ENCODE measurements at places on chromosomes 4 and X.

GRCh38 chrX:16903274-16904022 lies 33.3 kb upstream of the RBBP7 start:
- DNase-seq, result no peak

GRCh38 chr4:123972031-123972430 lies 575.4 kb downstream of the SPRY1 start:
- DNase-seq, result no peak

GRCh38 chr4:11182586-11183355 lies 245.9 kb downstream of the HS3ST1 start:
- no peak for DNase-seq

DNA sequence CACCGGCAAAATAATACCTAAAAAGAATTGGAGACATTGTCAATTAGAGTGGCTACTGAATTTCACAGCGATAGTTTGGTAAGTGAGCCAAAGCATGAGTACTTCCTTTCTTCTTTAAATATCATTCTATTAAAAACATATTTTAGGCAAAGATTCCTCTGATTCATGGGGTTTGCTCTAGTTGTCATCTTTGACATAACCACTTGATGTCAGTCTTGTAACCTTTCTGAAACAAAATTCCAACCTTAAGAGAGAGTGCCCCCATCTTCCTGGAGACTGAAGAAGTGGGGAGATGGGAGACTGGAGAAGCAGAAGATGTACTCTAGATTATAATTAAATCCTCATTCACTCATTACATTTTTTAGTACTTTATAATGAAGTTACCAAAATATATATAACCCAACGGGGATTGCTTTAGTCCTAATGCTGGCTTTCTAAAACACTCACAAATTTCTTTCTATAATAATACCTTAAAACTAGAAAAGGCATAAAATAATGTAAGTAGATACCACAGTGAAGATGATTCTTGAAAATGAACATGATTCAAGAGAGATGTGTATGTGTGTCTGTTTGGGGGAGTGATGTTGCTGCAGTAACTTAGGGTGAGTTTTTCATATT lies 96.4 kb downstream of the EMCN start:
- no peak for DNase-seq

GRCh38 chrX:75547783-75548182 lies 24.9 kb upstream of the ZDHHC15 start:
- DNase-seq, result no peak

- no peak for DNase-seq
These were observed 1597.1 kb downstream of the ADGRL3 start for GRCh38 chr4:62797221-62797620.

DNA sequence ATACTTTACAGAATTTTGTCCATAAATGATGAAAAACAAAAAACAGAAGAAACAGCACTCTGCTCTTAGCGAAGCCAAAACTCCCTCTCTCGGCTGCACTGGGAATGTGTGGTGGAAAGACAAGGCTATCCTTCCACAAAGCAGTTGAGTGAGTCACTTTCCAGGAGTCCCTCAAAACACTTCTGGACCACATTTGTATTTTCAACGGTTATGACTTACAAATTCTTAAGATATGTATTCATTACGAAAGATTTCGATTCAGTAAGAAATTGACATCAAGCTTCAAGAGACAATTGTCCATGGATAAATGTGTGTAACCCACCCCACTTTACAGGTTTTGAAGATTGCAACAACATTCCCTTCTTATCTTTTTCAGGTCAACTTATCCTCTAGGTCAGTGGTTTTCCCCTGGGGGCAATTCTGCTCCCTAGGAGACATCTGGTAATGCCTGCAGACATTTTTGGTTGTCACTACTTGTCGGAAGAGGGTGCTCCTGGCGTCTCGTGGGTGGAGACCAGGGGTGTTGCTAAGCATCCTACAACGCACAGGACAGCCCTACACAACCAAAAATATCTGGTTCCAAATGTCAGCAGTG lies 66.7 kb upstream of the MTNR1A start:
- DNase-seq, result no peak

DNA sequence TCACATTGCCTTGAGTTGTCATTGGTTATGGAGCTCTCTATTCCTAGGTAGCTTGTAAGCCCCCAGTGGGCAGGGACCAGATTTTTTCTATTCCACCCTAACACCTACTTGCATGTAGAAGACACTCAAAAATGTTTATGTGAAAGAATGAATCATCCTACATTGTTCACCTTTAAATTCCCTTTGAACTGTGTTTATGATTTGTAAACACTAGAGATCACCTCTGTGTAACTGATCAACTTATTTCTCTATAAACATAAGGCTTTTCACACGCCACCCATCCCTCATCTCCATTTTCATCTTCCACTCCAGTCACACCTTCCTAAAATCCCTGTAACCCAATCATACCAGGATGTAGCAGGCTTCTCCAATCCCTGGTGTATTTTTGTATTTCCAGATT lies 142.6 kb upstream of the LEF1 start:
- no peak for DNase-seq

DNA sequence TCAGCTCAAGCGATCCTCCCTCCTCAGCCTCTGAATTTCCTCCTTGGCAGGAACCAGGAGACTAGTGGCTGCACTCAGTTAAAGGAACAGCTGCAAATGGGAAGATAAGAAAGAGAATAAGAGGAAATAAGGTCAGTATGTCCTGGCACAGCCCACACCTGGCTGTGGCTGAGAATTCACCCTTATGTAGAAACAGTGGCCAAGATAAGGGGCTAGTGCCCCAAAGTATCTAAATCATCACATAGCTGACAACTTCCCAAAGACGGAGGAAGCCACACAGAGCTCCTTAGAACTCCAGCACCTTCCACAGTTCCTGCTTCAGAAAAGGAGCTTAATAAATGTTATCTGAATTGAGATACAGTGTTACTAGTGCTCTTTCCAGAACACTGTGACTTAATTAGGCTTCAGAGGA lies 2.3 kb upstream of the CHIC2 start:
- no peak for DNase-seq

DNA sequence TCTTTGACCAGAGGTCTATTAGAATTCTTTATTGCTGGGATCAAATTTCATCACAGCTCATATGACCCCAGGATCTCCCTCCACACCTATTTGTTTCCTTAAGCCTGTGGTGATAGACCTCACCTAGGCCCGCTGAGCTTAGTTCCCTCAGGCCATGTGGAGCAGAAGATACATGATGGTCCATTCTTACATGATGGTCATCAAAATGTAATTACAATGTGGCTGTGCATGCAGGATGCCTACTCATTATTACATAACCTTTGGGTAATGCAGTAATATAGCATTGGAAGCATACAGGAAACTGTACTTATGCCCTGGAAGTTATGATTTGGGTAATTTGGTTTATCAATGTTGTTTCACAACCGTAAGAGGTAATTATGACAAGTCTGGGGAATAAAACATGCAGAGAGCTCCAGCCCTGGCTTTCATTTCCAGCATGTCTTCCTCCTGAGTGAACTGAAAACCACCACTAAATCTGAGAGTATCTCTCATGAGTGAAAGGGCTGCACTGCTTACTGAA lies 67.0 kb upstream of the AGA start:
- DNase-seq, result no peak

DNA sequence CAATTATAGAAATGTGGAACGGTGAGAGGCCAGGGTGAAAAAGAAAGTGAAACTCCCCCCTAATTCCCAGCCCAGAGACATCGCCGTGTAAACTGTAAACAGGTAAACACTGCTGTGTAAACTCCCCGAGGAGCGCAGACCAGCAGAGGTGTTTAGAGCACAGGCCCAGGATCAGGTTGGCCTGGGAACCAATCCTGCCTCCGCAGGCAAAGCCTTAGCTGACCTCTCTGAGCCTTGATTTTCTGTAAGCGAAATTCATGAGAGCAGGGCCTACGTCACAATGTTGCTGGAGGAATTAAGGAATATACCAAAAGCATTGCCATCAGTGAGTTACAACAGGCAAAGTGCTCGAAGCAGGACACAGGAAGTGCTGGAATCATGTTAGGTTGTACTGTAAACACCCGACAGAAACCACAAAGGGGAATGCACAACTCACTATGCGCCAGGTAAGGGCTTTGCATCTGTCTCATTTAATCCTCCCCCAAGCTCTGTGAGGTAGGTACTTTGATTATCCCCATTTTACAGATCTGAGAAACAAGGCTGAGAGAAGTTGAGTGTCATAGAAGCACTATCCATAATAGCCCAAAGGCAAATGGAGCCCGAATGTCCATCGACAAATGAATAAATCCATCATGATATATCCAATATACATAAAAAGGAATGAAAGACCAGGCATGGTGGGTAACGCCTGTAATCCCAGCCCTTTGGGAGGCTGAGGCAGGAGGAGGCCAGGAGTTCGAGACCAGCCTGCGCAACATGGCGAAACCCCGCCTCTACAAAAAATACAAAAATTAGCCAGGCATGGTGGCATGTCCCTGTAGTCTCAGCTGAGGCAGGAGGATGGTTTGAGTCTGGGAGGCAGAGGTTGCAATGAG lies 30.7 kb upstream of the KIAA0232 start:
- DNase-seq, result no peak

- DNase-seq, result no peak
These were observed 17.3 kb upstream of the LSM6 start for GRCh38 chr4:146158036-146158745.

GRCh38 chr4:81914623-81915022 lies 442.9 kb upstream of the RASGEF1B start:
- DNase-seq, result no peak

- no peak for DNase-seq
These were observed 510.2 kb upstream of the LCORL start for GRCh38 chr4:18531731-18532130.

GRCh38 chr4:11228530-11228929 lies 200.2 kb downstream of the HS3ST1 start:
- DNase-seq, result no peak

DNA sequence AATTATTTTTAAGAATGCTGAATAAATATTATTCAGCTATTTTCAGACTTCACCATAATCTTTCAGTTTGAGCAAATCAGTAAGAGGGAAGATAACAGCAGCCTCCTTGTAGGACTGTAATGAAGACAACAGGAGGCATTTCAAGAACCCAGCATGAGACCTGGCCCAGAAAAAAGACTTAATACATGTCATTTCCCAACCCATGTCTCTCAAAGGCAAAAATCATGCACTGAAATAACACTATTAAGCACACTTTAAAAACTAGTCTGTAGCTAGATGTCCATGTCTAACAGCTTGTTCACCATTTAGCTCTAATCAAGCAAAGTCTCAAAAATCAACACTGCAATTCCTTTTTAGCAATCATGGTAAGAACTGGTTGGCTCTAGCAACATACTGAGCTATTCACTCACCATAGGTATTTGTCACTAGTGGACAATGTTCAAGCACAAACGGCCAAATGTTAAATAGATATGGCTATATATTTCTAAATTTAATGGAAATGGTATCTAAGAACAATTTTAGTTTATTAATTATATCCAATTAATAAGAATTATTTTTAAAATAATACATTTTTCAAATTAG lies 109.9 kb downstream of the WDFY3 start:
- DNase-seq, result no peak

DNA sequence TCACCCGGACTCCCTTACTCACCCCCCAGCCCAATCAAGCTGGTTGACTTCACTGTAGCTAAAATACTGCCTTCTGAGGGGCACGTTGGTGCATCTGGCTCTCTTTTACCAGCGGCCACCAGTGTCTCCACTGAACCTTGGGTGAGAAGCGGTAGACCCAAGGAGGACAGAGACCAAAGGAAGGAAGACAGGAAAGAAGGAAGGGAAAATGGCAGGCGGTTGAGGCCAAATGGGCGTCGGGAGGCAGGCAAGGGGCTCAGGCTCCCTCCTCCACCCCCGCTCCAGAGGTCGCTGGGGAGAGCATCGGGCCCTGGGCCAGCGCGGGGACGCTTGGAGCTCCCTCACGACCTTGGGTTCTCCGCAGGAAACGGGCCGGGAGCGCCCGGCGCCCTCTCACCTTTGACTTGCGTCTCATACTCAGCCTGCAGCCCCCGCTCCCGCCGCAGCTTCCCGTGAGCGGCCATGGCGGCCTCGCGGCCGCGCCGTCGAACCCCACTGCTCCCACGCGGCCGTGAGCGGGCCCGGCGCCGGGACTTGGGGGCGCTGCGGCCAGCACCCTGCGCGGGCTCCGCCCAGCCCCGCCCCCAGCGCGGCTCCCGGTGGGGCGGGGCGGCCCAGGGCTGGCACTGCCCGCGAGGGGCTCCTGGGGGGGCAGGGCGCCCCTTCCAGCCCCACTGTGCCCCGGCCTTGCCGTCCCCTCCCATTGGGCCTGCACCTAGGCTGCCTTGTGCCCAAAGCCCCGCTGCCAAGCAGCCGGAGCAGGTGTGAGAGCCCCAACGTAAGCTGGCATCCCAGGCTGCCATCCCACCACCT lies at the start of gene ARHGAP4:
ARHGAP4 (minus strand) TSS at position 526 of the 813 bp plus-strand sequence; CDS start at position 464, 62 bp downstream.
- no peak for DNase-seq

- no peak for DNase-seq
These were observed 52.2 kb upstream of the SOD3 start for GRCh38 chr4:24743206-24743605.

- no peak for DNase-seq
These were observed 86.4 kb downstream of the LDB2 start for GRCh38 chr4:16812041-16812440.

DNA sequence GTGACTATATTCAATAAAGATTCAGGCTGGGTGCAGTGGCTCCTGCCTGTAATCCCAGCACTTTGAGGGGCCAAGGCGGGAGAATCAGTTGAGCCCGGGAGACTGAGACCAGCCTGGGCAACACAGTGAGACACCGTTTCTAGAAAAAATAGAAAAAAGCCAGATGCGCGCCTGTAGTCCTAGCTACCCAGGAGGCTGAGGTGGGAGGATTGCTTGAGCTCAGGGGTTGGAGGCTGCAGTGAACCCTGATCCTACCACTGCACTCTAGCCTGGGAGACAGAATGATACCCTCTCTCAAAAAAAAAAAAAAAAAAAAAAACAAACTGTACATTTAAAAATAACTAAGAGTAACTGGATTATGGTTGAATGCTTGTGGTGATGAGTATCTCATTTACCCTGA lies 1.1 kb downstream of the NUDT6 start:
- DNase-seq, result no peak

- DNase-seq, result no peak
These were observed 7.3 kb downstream of the FAM241A start for GRCh38 chr4:112152521-112152920.

- no peak for DNase-seq
These were observed 233.5 kb upstream of the PSAPL1 start for GRCh38 chr4:7668271-7668670.

- no peak for DNase-seq
These were observed 5.5 kb upstream of the PHF8 start for GRCh38 chrX:54049801-54050200.

DNA sequence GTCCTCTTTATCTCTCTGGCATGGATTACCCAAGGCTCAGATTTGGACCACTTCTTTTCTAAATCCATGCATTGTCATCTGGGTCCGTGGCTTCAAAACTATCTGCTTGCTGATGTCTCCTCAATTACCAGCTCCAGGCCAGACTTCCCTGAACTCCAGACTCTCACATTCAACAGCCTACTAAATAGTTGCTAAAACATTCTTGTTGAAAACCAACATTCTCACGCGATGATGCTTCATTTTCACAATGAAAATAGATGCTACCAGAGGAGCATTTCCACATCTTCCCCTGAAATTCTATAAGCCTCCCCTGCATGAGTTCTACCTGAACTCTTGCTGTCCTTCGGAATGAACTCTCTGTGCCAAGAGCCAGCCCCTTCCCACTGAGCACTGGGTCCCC lies 5.2 kb upstream of the TLR6 start:
- peak; percentile 34 for DNase-seq

- no peak for DNase-seq
These were observed 21.7 kb downstream of the INPP4B start for GRCh38 chr4:142824368-142824767.
